ENCODE measurements at places on chromosomes 1 and 21.

DNA sequence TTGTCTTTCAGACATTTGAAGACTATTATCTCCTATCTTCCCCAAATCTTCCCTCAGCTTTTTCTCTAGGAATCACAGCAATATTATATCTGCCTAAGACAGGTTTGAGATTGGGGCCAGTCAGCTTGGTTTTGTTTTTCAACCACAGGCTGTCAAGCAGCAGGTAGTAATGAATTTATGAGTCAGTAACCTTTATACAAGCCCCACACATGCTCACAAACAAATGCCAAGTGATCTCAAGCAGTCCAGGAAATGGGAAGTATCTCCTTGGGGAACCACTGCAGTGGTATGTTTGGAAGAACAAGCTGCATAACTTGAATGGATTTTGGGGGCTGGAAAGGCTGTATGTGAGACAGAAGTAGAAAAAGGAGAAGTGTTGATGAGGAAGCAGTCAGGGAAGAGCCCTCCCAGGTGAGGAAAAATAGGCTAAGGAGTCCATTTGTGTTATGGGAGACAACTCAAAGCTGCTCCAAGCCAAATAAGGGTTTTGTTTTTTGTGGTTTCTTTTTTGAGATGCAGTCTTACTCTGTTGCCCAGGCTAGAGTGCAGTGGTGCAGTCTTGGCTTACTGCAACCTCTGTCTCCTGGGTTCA is 2.1 kb downstream of the DHDDS start:
- no peak for DNase-seq

GRCh38 chr1:156124557-156125483 is 10.3 kb downstream of the LMNA start:
- no peak for DNase-seq

DNA sequence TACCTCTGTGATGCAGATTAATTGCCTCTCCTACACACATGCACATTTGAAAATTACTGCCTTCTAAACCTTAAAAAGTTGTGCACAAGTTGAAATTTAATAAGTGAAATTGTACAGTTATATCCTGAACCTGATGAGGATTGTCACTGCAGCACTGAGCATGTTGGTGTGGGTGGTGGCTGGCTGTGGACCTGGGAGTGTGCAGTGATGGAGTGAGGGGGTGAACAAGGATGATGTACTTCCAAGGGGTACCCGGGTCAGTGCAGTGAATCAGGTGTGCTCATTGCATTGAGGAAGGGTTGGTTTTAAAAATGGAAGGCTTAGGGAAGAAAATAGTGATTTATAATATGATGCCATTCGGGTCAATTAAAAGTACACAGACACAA is 24.1 kb downstream of the DIP2A start:
- DNase-seq = no peak

DNA sequence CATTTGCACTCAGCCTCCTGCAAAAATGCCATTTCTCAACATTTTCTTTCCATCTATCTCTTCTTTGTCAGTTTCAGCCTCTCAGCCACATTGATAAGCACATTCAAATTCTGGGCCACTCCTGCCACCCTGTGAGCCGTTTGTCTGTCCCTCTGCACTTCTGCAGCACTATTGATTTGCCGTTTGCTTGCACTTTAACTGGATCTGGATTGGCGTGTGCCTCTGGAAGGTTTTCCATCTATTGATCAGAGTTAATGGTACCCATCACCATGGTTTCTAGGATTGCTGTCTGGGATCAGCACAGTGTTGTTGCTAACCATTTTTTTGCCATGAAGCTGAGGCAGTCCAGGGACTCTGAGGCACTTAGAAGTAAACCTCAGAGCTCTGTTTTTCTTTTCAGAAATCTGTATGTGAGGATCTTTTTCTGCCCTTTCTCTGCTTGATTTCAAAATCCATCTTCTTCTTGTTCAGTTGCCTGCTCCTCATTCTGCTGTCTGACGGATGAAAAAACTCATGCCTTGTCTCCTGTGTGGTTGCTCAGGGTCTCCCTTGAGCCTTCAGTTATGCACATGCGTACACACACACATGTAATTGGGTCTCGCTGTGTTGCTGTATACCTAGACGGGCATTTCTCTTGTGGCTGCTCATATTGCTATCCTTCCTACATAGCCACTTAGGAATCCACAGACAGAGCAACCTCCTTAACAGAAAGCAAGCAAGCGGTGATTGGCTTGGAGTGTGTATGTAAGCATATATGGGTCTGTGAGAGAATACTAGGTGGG is 67.9 kb downstream of the NOS1AP start:
- DNase-seq = no peak

DNA sequence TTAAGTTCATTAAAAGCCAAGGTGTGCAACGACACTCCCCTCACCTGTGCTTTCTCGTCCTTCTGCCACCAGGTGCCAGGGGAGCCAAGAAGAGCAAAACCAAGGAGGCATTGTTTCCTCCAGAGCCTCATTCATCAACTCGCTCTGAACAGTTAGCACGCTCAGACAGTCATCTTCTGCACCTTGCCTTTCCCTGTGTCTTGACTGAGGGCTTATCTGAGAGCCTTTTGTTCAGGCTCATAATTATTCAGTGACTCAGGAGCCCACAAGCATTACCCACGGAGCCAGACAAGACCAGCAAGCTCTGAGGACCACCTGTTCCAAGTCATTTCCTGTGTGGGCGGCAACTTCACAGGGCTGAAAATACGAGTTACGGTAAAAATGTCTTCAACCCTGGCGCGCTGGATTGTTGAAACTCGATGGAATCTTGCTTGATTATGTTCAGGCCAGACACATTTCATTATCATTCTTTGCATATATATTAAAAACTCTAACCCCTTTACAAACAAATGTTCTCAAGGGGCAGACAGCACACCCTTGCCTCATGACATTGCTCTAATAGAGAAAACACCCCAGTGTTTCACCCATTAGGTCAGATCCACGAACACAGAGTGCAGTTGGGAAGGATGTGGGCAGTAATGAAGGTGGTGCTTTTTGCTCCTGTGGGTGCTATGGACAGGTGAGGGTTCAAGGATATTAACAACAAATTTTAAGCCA is 89.7 kb upstream of the RUNX1 start:
- DNase-seq = peak; percentile 60

DNA sequence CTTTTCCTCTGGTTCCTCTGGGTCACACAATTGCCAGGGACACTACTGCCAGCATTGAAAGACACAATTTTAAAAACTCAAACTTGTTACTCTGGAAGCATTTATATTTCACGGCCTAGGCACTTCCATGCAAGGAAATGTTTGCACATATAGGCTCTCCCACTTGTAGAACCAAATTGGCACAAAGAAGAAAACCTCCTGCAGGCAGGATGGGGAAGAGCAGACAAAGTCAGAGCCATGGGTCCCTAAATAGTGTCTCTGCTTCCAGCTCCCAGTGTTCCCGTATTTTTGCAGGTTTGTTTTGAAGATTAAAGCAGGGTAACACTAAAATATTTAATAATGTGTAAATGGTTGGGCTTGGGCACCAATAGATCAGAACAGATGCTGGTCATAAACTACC is 19.0 kb upstream of the ADGRL2 start:
- DNase-seq = no peak

GRCh38 chr1:81894867-81895266 is 94.1 kb downstream of the ADGRL2 start:
- DNase-seq = no peak

- DNase-seq = no peak
These were observed 217.4 kb upstream of the RUNX1 start for GRCh38 chr21:35266546-35266945.

GRCh38 chr1:25944986-25945385 is 38.8 kb upstream of the STMN1 start:
- no peak for DNase-seq

- DNase-seq = peak; percentile 6
These were observed 122.8 kb upstream of the USP24 start for GRCh38 chr1:55337801-55338447.

- DNase-seq = no peak
These were observed 46.7 kb upstream of the CXADR start for GRCh38 chr21:17466166-17466565.

DNA sequence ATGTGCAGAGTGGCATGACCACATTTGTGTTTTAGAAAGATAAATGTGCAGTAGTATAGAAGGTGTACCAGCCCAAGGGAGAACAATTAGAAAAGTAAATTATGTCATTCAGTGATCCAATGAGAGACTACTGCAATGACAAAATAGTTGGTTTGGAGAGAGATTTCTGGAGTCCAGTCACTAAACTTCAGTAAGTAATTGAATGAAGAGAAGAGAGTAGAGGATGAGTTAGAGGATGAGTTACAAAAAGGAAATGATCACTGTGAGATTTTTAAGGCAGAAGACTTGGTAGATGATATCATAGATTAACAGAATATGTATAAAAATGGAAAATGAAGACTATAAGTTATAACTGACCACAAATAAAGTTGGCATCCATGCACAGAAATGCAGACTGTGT is 8.4 kb downstream of the CR2 start:
- no peak for DNase-seq

- DNase-seq = no peak
These were observed 44.8 kb downstream of the SYT2 start for GRCh38 chr1:202665417-202665816.

GRCh38 chr1:177490786-177491185 is 320.0 kb downstream of the BRINP2 start:
- no peak for DNase-seq

- DNase-seq = no peak
These were observed 58.5 kb downstream of the FGGY start for GRCh38 chr1:59355361-59355760.

DNA sequence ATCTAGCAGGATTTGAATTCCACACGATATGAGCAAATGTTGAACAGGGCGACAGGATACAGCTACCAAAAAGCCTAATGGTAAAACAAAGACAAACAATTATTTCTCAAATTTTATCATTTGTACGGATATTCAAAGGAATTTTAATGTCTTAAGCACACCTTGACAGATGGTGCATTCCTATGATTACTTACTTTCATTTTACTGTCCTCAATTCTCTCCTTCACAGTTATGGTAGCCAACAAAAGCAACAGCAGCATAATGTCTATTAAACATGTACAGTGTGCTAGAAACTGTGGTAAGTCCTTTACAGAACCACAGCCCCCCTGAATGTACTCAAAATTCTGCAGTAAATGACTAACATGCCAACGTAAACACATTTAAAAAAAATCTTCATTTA is 365.8 kb downstream of the SMYD3 start:
- no peak for DNase-seq

GRCh38 chr1:62676611-62677356 is 11.4 kb downstream of the DOCK7 start:
- DNase-seq = no peak

Data from stimulated activated CD4-positive, alpha-beta T cell treated with anti-CD3 and anti-CD28 coated beads, Interleukin-4, amount 100 ng/mL, for 48 hours (primary cell).